ENCODE measurements at places on chromosomes 5 and 9.

GRCh38 chr5:6448622-6449464 lies at the start of gene UBE2QL1:
TSS of gene UBE2QL1 (plus strand) at chr5:6448859. CDS start at chr5:6448894, 35 bp downstream.
- DNase-seq: no peak

GRCh38 chr5:98414938-98415337 lies 358.5 kb upstream of the RGMB start:
- DNase-seq: no peak

- no peak for DNase-seq
Measured at GRCh38 chr9:135901826-135902225, 5.5 kb downstream of the CAMSAP1 start.

GRCh38 chr5:75675783-75676182 lies 41.5 kb downstream of the POC5 start:
- DNase-seq: no peak

GRCh38 chr5:180303226-180304015 lies 11.5 kb upstream of the MAPK9 start:
- DNase-seq: no peak

- no peak for DNase-seq
Measured at GRCh38 chr5:34957857-34958690, 28.7 kb downstream of the DNAJC21 start.

- DNase-seq: no peak
Measured at GRCh38 chr5:138316355-138316754, 15.2 kb downstream of the CDC25C start.

GRCh38 chr5:135308245-135308644 lies 90.8 kb downstream of the MACROH2A1 start:
- DNase-seq: no peak

GRCh38 chr9:4486176-4486575 lies 4.1 kb upstream of the SLC1A1 start:
- DNase-seq: no peak

DNA sequence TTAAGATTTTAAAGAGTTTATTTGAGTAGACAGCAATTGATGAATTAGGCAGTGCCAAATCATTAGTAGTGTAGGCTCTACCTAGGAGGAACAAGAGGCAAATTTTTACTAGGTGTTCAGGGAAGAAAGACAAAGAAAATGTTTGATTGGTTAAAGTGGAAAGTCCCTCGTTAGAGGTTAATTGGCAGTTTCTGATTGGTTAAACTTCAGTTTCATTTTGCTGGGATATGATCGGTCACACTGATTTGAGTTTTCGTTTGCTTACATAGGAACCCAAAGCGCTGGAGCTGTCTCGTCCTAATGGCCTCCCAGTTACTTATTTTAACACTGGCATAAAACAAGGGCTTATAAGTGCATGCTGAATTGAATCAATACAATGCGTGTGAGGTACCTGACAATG lies 15.1 kb downstream of the DMAC1 start:
- DNase-seq: no peak

GRCh38 chr5:163653526-163653925 lies 148.1 kb downstream of the MAT2B start:
- DNase-seq: no peak

GRCh38 chr9:91644433-91644832 lies 220.8 kb upstream of the NFIL3 start:
- DNase-seq: no peak

- no peak for DNase-seq
Measured at GRCh38 chr9:11872471-11872870, 820.7 kb upstream of the TYRP1 start.

- no peak for DNase-seq
Measured at GRCh38 chr5:113166261-113166660, 189.7 kb downstream of the DCP2 start.

DNA sequence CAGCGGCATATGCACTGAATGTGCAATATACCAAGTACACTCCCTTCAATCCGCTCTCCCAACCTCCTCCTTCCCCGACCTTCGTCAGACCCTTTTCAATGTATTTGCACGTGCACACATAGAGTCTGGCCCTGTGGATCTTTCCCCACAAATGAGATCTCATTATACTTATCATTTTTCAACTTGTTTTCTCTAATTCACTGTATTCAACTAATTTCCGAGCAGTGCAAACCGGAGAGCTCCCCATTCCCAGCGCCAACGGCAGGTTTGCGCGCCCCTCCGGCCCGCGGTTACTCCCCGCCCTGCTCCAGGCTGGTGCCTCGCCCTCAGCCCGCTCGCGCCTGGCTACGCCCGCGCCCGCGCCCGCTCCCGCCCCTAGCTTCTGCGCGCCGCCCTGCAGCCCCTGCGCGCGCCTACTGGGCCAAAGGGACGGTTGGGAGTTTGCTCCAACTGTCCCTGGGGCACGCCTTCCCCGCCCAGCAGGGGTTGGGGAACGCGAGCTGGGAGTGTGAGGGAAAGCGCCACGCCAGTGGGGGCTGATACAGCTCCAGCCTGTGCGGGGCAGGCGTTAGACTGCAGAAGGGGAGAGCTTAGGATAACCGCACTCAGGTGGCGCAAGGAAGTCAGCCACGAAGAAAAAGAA lies 3.3 kb upstream of the CDC20B start:
- DNase-seq: peak; percentile 75

GRCh38 chr9:106897751-106898150 lies 34.8 kb downstream of the ZNF462 start:
- no peak for DNase-seq

DNA sequence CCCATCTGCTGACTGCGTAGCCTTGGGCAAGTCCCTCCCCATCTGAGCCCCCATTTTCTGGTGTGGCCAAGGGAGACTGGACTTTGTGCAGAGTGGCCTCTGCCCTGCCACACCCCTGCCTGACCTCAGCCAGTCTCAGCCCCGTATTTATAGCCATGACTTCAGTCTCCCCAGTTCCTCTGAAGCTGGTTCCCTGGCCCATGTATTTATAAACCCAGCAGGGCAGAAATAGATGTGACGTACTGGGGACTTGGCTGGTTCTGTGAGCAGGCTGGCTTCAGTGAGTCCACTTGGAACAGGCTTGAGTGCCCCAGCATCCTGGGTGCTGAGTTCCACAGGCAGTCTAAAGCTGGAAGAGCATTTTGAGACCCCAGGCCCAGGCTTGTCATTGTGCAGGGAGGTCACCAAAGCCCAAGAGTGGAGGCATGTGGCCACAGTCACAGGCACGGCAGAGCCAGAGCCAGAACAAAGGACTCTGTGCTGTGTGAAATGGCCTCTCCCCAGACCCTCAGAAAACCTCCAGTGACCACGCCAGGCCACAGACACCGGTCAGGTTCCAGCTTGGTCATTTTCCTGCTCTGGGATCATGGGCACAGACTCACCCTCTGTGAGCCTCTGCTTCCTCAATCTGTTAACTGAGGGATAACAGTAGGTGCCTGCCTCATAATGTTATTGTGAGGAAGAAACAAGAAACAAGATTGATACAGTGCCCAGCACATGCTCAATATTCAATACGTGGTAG lies 30.4 kb upstream of the SYNPO start:
- DNase-seq: no peak

GRCh38 chr9:121023064-121023463 lies 27.0 kb downstream of the C5 start:
- no peak for DNase-seq

GRCh38 chr5:77319117-77319804 lies 108.8 kb downstream of the PDE8B start:
- DNase-seq: no peak

- no peak for DNase-seq
Measured at GRCh38 chr9:105319202-105319813, 74.9 kb downstream of the SLC44A1 start.

DNA sequence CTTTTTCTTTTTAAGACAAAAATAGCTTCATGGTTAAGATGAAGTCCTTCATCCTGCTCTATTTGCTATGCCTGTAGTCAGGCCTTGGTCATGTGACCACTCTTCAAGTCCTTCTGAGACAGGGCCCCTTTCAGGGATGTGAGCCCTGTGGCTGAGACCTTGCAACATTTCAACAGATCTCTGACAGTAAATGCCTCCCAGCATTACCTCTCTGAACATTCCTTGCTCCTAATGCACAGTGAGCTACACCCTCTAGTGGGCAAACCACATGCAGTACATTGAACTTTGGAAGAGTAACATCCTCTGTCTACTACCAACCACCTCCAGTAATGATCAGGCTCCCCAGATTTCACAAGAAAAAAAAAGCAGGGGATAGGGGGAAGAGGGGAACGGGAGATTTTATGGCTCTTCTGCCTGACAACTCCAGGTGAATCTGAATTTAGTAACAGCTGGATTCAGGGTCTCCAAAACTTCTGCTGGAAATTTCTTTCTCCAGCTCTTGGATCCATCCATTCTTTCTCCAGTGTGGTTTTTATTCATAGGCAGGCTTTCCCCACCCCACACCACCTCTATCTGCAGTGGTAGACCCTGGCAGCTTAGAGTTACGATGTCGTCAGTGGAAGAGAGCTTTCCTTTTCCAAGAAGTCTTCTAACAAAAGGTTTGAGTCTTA lies 8.9 kb upstream of the FBXO38 start:
- DNase-seq: peak; percentile 52

- DNase-seq: no peak
Measured at GRCh38 chr9:125797930-125798329, 50.8 kb downstream of the PBX3 start.

- no peak for DNase-seq
Measured at GRCh38 chr9:18996211-18996610, 36.8 kb downstream of the SAXO1 start.

- DNase-seq: no peak
Measured at GRCh38 chr9:133725886-133726285, 12.3 kb downstream of the SARDH start.

- peak; percentile 64 for DNase-seq
Measured at GRCh38 chr5:95817430-95817829, 5.1 kb downstream of the GLRX start.

GRCh38 chr5:155316070-155316714 lies 302.6 kb downstream of the KIF4B start:
- DNase-seq: no peak

DNA sequence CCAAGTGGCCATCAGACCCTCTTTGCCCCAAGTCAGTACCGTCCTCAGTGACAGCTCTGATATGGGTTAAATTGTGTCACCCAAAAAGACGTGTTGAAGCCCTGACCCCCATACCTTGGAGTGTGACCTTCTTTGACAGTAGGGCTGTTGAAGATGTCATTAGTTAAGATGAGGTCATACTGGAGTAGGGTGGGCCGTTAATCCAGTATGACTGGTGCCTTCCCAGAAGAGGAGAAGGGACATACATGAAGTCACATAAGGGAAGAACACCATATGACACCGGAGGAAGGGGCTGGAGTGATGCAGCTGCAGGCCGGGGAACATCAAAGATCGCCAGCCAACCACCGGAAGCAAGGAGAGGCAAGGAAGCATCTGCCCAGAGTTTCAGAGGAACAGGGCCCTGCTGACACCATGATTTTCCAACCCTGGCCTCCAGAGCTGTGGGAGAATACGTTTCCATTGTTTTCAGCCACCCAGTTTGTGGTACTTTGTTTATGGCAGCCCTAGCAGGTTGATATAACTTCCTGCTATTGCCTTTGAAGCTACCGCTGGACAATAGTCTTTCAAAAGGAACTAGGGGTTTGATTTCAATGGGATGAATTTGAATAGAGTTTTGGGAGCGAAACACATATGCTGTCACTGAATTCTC lies 36.4 kb upstream of the CPEB4 start:
- no peak for DNase-seq

DNA sequence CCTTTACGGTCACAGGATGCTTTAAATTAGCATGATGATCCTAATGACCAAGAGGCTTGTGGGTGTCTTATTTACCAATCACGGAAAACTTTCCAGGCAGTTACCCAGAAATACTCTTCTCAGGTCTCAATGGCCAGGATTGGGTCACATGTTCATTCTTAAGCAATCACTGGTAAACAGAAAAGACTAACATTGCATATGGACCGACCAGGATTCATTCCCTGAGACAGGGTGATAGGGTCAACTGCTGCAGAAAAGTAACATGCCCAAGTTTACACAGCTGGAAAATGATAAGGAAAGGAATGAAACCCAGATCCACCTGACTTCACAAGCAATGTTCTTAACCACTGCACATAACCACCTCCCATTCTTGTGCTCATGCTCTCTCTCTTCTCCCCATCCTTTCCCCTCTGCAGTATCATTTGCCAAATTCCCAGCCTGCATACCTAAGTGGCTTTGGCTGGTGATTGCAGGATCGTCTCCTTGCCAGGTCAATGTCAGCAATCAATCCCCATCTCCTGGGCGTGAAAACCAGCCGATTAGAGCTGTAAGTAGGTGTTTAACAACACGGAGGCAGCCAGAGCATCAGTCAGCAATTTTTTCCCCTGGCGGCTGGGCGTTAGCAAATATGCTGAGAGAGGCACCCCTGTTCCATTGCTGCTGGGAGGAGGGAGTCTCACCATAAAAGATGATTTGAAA lies 219.4 kb downstream of the NMUR2 start:
- DNase-seq: no peak

- DNase-seq: no peak
Measured at GRCh38 chr9:85408494-85408893, 333.3 kb downstream of the AGTPBP1 start.

DNA sequence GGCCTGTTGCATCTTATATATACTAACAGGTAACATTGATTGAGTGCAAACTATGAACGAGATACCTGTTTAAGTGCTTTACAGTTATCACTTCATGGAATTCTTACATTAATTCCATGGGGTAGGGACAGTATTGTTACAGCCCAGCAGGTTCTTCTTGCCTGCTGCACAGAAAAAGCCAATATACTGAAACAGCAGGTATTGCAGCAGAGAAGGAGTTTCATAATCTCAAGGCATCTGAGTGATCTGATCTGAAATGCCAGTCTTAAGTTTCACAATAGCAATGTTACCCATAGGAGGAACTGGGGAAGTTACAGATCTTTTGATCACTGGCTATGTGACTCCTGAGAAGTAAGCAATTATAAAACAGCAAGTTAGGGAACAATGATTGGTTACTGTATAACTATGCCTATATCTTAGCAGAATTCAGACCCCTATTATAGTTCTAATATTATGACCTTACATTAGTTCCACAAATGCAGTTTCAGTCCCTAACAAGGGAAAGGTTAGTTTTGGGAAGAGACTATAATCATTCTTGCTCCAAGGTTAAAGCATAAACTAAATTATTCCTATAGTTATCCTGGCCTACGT lies 126.5 kb upstream of the BNC2 start:
- no peak for DNase-seq

GRCh38 chr9:3447788-3448187 lies 78.0 kb downstream of the RFX3 start:
- no peak for DNase-seq
